ENCODE measurements at places on chromosomes 3 and 15.

- no peak for DNase-seq
Measured at GRCh38 chr3:114899186-114899931, 247.7 kb downstream of the ZBTB20 start.

DNA sequence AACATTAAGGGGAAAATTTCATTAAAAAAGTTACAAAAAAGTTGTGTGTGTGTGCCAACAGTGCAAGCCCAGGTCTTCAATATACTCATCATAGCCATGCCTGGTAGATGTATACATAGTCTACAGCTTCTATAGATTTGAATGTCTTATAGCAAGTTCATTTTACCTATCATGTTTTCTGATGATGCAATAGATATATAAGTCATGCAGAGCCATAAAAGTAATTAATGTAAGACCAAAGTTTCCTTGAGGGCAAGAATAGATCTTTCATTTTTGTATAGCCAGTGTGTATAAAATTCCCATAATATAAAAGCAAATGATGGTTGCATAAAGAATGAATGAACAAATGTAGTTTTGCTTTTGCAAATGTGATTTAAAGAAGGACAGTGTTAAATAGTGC, 1138.4 kb downstream of the TBL1XR1 start:
- no peak for DNase-seq

DNA sequence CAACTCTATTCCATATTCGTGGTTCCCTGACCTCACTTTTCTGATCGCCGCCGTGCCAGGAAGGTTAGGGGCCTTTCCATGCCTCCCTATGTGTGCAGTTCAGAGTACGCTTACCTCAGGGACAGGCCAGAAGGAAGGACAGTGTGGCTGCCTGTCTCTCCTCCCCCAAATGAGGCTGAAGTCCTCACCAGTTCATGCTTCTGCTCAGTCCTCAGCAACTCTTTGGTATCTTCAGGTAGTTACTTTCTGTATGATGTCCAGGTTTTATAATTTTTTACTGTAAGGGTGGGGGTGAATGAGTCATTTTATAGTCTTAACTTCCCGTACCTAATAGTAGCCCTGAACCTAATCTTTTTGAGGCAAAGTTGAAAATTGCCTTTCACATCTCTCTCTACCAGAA, 98.7 kb downstream of the VPS8 start:
- no peak for DNase-seq

DNA sequence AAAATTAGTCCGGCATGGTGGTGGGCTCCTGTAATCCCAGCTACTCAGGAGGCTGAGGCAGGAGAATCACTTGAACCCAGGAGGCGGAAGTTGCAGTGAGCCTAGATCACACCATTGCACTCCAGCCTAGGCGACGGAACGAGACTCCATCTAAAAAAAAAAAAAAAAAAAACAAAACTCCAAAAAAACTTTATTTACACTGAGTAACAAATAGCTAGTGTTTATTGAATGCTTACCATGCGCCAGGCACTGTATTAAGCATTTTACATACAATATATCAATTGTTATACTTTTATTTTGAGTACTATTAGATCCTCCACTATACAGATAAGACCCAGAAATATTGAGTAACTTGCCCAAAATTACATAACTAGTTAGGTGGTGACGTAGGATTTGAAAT, 17.4 kb upstream of the ARIH1 start:
- no peak for DNase-seq

DNA sequence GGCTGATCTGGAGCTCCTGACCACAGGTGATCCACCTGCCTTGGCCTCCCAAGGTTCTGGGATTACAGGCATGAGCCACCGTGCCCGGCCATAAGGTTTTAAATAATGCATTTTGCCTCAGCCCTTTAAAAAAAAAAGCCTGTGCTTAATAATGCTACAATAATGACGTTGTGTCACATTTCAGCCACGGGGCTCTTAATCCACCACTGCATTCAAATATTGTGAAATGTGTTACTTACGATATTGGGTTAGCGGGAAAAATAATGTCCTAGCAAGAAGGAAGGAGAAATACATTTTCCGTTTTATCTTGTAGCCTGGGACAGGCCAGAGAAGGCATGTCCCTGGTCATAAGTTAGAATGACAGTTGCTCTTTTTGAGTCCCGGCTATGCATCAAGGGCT, 17.6 kb downstream of the PAQR5 start:
- no peak for DNase-seq
